ENCODE measurements at places on chromosomes 2 and 18.

GRCh38 chr2:75600461-75601011, 39.8 kb upstream of the EVA1A start:
- DNase-seq: no peak

DNA sequence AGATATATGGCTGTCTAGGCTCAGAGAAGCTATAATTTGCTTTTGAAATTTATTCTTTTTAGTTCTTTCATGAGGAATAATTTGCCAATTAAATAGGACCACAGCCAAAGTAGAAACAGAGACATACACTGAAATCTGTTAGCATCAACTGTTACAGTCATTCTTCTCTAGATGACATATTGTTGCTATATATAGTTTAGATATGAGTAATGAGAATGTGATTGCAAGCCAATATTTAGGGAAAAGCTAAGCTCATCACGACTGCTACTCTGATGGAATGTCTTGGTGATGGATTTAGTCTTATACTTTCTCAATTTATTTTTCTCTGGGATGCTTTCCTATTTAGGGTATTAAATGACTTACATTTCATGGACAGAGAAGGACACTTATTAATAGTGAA, 259.1 kb downstream of the LNPK start:
- DNase-seq: no peak

- DNase-seq: no peak
Observed at GRCh38 chr2:148542614-148543013, 101.9 kb upstream of the EPC2 start.

GRCh38 chr2:65498396-65498795, 66.0 kb upstream of the SPRED2 start:
- DNase-seq: no peak

DNA sequence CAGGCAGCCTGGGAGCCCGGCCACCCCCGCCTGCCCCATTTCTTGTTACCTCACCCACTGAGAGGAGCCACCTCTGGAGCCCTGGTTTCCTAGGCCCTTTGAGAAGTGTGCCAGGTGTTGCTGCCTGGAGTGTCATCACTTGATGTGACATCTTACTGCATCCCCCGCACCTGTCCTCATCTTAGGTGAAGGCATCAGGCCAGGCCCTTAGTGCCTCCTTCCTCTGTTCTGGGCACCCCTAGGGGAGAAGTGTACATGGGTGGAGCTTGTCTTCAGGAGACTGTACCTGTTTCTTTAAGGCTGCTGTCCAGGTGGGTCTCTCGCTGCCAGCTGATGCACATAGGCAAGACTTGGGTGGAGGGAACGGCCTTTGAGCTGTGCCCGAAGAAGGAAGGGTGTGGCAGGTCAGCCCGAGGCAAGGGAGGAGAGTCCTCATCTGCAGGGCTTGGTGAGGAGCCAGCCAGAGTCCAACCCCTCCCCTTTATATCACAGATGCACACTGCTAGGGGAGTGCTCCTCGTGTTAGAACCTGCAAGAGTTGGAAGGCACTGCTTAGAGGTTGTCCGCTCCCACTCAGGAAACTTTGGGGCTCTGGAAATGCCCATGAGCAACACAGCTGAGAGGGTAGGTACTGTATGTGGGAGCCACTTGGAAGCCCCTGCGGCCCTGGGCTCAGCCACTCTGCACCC, 45.9 kb downstream of the NCK2 start:
- DNase-seq: no peak
